Stimulated activated CD8-positive, alpha-beta memory T cell treated with anti-CD3 and anti-CD28 coated beads, Interleukin-4, amount 100 ng/mL, for 4 hours (primary cell): ENCODE measurements at places on chromosomes 1 and 21.

DNA sequence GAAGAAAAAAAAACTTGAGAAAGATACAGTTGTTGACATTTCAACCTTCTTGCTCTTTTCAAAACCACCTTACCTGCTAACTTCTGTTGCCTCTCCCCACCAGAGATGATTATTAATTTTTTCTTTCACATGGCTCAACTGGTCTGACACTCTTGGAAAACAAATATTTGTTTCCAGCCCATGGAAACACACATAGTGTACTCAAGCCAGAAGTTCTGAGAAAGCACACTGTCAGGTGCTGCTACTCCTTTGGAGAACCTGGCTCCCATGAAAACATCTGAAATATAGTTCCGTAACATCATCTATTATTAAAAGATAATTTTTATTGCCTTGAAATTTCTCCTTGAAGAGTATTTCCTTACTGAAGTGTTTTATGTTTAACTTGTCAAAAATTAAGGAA lies 145.0 kb upstream of the C1orf105 start:
- DNase-seq, result no peak

DNA sequence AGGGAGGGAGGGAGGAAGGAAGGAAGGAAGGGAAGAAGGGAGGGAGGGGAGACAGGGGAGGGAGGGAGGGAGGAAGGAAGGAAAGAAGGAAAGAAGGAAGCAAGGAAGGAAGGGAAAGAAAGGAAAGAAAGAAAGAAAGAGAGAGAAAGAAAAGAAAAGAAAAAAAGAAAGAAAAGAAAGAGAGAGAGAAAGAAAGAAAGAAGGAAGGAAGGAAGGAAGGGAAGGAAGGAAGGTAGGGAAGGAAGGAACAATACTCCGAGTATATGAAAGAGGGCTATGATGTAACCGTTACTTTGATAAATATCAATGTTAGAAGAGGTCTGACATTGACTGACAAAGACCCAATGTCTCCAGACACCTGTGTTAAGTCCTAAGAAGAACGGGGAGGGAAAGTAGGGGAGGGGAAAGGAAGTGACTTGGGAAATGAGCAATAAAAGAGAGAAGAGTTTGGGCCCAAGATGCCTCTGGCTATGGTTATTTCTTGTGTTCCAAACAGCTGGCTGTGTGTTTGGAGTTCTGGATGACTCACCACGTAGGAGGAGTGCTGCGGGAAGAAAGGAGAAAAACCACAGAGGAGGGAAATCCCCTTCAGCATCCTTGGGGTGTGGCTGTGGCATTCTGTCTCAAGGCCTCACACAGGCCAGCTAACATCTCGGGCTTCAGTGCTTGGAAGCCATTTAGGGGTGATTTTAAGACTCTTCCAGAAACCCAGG lies 37.0 kb upstream of the RXRG start:
- no peak for DNase-seq

DNA sequence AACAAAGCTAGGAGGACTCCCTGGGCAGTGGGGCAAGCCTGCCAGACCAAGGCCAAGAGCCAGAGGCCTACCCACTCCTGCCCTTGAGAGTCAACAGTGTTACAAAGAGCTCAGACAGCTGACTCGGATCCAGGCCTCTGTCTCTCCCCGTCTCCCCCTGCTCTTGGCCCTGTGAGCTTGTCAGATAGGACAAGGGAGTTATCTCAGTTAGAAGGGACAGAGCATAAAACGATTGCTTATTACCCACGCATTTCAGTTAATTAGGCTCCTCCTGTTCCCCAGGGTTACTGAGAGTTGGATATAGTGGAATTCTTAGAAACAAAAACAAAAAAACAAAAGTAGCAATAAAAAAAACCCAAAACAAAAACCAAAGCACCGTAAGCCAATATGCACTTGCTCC lies 1.3 kb downstream of the SLC41A1 start:
- no peak for DNase-seq

DNA sequence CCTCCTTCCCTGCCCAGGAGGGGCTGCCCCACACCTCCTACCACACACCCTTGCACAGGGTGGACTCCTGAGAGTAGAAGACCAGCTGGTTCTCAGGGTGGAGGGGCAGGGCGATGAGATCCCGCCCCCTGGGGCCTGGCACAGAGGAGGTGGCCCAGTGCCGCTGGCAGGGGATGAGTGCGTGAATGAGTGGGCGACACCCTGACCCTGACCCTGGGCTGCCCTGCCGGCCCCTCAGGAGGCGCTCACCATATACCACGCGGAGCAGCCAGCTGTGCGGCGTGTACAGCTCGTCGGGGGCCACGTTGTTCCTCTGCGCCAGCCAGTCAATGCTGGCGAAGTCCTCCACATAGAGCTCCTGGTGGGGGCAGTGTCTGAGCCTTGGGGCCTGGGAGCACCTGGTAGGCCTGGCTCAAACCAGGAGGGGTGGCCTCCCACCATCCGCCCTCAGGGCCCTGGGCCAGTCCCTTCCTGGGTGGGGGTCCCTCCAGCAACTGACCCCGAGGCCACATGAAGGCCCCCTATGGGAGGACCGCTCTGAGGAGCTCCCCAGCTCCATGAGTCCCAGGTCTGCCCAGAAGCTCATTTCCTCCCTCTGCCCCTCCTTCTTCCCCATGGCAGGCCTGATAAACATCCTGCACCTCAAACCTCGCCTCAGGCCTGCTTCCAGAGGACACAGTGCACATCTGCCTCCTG lies 13.0 kb downstream of the LSS start:
- no peak for DNase-seq

- DNase-seq, result no peak
These were observed 6.8 kb downstream of the TFF2 start for GRCh38 chr21:42343963-42344510.

GRCh38 chr1:153767519-153767918 lies 7.7 kb upstream of the SLC27A3 start:
- no peak for DNase-seq

DNA sequence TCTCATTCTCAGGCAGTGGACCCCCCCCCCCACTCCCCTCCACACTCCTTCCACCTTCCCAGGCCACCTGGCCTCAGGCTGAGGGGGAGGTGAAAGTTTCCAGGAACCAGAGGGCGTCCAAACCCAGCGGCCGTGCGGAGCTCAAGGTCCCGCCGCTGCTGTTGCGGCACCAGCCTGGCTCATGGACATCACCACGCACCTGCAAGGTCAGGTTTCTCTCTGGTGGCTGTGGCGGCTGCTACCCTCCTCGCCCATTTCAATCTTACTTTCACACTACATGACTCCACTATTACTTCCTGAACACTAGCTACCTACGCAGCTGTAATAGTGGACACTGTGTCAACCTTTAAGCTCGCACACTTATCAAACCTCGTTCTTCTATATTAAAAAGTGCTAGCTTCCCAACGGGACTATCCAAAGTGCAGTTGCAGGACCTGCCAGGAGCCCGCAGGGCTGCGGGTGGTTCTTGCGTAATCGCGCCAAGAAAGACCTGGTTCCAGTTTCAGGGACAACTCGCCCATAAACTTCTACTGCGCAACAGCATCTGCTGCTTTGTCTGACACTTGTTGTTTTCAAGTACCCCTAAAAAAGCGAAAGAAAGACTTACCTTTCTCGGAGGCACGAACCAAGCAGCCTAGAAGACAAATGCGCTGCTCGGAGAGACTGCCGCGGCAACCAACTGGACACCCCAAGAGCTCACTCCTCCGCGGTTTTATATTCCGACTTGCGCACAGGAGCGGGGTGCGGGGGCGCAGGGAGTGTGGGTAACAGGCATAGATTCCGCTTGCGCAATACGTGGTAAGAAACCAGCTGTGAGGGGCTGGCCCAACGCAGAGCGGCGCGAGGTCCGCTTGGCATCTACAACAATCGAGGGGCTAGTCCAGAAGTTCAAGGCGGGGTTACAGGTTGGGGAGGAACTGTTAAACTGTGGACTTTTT lies at the start of gene DIRAS3:
Gene DIRAS3 (minus strand): TSS at position 687 of the 938 bp plus-strand sequence. CDS start 3,330 bp downstream, outside the sequence.
- DNase-seq, result no peak

DNA sequence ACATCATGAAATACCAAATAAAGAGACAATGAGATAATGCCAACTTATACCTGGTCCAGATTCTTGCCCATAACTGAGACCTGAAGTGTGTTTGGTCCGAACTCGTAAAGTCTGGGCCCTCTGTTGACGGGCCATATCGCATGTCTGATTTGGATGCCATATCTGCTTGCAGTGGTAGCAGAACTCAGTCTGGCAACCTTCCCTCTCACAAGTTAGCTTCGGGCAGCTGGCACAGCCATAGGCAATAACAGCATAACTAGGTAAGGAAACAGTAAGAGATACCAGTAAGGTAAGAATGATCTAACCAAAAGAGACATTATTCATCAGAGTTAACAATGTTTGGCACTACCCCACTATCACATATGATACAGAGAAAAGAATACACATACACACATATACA lies 15.1 kb downstream of the RNF19B start:
- no peak for DNase-seq

- no peak for DNase-seq
These were observed 409.8 kb downstream of the DISC1 start for GRCh38 chr1:232036181-232036933.
